ENCODE measurements at places on chromosomes 5 and 9.
A peak's percentile ranks its signal among the peaks of the same experiment; 100 is the strongest.

DNA sequence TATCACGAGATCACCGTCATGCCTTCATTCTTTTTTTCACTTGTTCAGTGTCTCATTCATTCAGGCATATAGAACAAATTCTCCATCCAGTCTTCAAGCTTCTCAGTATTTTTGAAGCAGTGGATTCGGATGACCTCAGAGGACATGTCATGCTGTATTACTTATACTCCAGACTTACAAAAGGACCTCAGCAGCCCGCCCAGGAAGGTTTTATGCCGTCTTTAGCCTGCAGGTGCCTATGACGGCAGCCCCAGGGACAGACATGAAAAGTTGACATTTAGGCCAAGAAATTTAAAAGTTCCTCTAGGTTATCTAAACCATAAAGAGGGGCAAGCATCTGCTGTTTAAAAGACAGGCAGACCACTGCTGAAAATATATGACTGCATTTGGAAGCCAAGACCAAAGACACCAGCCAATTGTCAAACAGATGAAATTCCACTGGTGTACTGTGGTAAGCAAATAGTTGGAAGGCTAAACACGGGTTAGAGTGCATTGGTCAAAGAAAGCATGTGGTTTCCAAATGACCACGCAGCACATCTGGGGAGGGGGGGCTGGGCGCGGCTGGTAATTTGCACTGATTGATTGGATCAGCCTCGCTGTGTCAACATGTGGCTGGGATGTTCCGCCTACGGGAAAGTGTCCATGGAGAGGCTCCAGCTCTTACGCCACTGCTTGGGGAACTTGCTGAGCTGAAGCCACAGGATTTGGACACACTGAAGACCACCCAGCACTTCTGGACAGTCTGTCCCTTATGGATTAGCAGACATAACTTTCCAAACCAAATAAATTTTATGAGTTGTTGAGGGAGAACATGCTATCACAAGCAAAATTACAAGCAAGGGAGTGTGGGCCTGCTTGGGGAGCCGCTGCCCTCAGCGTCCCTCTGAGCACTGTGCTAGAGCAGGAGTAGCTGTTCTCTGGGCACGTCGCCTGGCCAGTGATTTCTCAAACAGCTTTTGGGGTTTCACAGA lies 173.6 kb downstream of the FANCC start:
- DNase-seq: no peak

DNA sequence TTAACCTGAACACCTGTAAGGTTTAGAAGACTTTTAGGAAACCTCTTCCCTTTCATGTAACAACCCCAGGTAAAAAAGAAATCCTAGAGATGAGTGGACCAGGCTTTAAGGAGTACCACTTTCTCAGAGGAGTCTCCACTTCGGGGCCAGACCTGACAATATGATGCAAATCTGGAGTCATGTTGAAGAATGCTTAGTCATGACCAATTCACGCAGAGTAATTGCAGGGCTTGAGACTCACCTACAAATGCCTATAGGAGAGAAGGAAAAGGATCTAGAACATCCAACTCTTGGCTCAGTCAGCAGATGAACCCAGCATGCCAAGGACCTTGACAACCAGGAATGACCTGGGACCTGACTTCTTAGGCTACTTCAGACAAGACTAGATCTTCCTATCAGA lies 235.4 kb downstream of the DOCK8 start:
- DNase-seq: no peak

GRCh38 chr5:58773744-58774441 lies 191.0 kb downstream of the RAB3C start:
- no peak for DNase-seq

DNA sequence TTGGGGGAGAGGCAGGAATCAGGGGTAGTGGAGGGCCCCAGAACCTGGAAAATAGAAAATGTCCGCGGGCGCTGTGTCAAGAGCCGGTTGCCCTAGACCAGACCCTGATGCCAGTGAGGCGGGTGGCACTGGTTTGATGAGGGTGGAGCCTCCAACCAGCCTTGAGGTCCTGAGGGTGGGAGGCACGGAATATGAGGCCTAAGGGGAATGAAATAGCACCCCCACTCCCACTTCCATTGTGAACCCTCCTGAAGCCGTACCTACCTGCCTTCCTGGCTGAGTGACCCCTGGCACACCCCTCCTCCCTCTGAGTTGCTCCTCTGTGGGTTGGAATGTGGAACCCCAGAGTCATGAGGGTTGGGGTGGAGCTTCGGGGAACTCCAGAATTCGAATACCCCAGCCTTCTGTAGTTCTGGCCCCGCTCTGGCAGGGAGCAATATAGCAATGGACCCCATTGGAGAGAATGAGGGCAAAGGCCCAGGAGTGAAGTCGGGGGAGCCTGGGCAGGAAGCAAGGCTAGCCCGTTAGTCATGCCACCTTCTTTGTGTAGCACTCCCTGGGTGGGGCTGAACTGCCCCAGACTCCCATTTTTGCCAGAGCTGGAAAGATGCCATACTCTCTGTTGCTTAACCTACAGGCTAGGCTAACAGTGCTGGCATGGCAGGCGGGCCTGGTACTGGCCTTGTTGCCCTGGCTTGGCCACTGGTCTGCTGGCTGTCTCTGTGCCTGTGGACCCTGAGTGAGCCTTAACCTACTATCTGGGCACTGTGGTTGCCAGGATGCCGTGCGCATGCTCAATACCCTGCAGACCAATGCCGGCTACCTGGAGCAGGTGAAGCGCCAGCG lies 1.0 kb downstream of the FPGS start:
- no peak for DNase-seq

DNA sequence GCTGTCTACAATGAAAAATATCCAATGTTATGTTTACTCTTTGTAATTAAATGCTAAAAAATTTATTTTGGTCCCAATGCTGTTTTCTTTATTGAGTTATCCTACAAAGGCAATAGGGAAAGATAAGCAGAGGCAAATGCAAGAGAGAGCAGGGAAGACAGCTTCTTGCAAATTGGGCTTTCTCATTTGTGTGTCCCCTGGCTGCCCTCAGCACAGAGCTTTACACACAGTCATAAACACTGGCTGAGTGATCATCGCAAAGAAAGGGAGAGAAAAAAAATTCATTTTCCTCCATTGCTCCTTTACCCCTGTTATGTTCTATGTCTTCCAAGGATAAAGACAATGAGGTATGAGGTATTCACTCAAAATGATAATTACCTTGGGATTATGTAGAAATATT lies 2.3 kb upstream of the TSSK1B start:
- DNase-seq: no peak

- no peak for DNase-seq
Observed at GRCh38 chr5:179805529-179806249, 977 bp downstream of the MGAT4B start.

DNA sequence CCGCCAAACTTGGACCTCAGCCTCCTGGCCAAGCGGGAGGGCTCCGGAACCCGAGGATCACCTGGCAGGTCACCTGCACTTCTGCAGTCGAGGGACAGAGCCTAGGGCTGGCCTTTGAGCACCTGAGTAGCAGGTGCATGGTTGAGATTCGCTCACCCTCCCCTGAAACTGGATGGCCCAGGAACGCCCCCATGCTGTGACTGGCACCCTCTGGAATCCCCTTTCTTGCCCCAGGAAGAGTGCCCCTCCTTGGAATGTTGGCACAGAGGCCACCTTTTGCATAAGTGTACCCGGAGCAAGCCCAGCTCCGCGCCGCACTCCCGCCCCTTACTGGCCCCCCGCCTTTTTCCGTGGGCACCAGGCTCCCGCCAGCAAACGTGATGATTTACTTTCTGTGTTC lies 112.5 kb upstream of the IER5L start:
- DNase-seq: peak; percentile 52

DNA sequence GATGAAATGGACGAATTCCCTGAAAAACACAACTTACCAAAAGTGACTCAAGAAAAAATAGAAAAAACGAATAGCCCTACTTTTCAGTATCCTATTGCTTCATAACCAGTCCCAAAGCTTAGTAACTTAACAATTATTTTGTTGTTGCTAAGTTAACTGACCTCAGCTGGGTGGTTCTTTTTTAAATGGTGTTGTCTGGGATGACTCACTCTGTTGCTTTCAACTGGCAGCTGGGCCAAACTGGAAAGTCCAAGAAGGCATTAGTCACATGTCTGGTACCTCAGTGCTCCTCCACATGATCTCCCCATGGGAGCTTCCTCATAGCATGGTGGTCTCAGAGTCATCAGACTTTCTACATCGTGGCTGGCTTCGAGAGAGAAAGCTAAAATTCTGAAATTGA lies 47.8 kb upstream of the ADAMTS2 start:
- peak; percentile 15 for DNase-seq

DNA sequence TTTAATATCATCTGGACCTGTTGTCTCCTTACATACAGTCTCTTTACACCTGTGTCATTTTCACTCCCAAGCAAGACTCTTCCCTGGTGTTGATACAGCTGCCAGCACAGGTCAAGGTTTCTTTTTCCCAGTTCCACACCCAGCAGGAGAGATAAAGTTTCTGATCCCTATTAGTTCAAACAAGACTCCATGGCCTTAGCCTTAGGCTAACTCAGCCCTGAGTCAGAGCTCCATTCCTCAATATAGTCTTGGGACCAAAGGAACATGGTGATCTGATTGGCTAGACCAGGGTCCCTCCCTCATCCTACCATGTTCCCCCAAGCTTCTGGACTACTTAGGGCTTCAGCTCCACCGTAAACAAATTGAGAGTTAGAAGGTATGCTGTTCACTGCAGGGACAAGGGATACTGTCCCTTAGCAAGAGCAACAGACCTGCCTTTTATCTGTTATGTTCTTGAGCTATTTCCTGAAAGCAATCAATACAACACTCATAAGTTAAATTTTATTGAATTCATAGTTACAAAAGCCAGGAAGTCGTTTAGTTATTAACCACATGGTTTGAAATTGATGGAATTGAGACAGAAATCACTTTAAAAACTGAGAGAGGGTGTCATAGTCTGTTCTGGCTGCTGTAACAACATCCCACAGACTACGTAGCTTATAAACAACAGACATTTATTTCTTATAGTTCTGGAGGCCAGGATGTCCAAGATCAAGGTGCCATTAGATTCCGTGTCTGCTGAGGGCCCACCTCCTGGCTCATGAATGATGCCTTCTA lies 20.5 kb downstream of the SLC1A1 start:
- no peak for DNase-seq

DNA sequence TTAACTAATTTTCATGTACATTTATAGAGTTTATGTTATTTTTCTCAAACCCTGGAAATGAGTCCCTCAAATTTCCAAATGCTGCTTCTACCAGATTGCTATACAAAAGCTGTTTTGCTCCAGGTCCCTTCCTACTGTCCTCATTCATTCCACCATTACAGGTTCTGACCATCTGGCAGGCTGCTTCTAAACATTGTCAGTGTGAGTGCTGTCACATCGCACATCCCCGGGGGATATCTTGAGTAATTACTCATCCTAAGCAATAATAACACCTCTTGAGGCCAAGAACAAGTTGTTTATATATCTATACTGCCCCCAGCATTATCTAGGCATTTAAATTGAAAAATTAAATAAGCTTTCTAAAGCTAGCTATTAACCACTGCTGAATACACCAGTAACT lies 1675.3 kb upstream of the CDH6 start:
- DNase-seq: no peak

DNA sequence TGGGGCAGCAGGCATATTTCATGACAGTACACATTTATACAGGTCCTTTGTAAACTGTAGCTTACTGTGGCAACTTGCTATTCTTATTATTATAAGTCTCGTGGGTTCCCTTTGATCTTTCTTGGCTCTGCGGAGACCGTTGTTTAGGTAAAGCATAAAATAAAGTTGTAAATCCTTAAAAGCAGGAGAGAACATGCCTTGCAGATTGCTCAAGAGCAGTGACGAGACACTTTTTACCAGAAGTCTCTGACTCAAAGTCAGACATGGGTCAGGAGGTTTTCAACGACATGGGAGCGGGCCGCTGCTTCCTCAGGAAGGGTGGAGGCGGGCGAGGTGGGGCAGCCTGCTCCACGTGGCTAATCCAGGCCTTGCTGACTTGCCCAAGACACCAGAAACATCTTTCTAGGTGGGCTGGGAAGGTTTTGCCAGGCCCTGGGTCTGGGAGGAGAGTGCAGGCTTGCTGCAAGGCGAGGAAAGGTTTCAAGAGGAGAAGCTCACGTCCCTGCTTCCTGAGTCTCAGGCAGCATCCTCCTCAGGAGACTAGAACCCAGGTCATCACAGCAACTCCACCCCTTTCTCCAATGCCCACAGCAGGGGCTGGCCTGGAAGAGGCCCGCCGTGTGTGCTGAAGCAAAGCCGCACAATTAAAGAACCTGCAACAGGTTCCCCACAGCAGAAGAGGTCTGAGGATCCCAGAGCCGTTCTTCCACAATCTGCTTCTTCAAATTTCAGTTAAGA lies 6.5 kb downstream of the TBC1D2 start:
- DNase-seq: no peak

GRCh38 chr9:78143281-78144007 lies 92.4 kb upstream of the CEP78 start:
- DNase-seq: no peak

DNA sequence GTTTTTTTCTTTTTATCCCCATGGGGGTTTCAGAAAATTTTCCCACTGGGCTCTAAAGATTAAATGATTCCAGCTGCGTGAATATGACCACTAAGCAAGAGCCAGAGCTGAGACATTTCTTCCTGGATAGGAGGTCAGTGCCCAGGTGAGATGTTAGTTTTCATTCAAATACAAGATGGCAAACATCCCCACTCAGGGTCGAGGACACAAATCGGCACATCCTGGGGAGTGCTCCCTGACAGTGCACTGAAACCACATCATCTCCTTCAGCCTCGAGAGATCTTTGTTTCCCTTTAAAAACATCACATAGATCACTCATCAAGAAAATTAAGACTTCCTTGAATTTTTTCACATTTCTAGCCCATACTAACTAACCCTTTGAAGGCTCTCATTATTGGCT lies 273.2 kb upstream of the PANK3 start:
- no peak for DNase-seq

GRCh38 chr5:130773813-130774212 lies 391.2 kb downstream of the HINT1 start:
- no peak for DNase-seq

DNA sequence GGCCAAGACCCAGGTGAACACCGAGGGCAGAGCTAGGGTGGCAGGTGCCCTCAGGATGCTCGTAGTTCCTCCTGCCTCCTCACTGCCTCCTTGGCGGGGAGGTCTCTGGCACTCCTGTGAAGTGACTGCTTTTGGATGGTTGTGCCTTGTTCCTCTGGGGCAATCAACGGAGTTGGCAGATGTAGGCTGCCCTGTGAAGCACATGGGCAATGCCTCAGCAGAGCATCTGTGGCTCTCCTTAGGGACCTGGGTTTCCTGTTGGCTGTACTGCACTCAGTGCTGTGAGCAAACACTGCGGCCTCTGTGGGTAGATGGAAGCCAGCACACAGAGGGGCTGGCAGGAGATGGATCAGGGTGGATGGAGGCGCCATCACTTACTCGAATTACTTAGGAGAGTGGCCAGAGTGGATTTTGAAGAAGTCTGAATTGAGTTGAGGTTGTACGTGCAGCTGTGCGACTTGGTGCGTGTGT lies 71.4 kb upstream of the COL5A1 start:
- DNase-seq: peak; percentile 51

All from type B pancreatic cell (in vitro differentiated cells).